ENCODE measurements at places on chromosomes 3 and 15.

- DNase-seq: no peak
Measured at GRCh38 chr3:65817553-65818126, 221.1 kb downstream of the MAGI1 start.

DNA sequence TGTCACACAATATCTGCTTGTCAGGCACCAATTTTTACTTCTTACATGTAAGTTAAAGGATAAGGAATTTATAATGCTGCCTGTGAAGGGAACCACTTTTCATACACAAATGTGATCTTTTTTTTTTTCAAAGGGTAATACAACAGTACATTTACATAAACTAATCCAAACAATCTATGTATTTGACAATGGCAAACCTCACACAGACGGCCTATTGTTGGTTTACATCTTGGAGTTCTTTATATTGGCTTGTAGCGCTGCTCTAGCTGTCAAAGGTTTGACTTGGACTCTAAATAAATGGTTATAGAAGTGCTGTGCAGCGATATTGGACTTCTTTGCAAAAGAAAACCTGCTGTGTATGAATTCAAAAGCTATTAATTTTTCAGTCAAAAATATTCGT, 598.0 kb downstream of the FOXP1 start:
- DNase-seq: no peak

- DNase-seq: no peak
Measured at GRCh38 chr15:98002419-98002818, 41.9 kb downstream of the ARRDC4 start.

- DNase-seq: no peak
Measured at GRCh38 chr3:58116161-58116955, 94.4 kb downstream of the DNASE1L3 start.

DNA sequence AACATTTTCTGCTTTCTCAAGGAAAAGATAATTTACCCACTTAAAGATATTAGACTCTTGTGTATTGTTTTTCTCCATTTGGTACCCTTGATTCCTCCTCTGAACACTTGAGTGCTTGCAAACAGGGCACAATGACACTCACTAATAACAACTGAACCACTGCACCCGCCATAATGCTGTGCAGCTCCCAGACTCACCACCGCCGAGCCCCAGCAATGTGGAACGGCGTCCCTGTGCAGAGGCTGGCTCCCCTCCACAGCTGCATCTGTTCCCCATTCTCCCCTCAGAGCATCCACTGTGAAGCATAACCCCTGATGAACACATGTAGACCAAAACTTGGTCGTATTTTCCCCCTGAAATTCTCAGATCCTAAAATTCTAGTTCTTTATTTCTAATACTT, 276.2 kb upstream of the PLSCR5 start:
- DNase-seq: no peak

GRCh38 chr3:58293516-58293915, 12.5 kb upstream of the RPP14 start:
- no peak for DNase-seq
